ENCODE measurements at places on chromosomes 4 and X.

DNA sequence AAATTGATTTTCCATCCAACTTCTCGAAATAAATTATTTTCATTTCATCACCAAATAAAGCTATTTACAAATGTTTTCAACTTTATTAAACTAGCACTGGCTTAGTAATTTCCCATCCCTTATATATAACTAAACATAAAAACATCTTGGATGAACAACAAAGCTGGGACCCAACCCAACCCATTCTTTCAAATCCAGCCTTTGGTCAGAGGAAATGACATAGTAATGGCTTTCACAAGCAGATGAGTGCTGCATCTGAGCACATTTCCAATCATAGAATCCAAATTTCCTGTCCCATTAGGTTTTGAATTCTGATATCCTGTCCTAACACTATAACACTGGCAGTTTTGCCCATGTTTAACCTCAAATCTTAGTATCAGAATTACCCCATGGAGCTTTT, 7.9 kb upstream of the EMCN start:
- DNase-seq: no peak

DNA sequence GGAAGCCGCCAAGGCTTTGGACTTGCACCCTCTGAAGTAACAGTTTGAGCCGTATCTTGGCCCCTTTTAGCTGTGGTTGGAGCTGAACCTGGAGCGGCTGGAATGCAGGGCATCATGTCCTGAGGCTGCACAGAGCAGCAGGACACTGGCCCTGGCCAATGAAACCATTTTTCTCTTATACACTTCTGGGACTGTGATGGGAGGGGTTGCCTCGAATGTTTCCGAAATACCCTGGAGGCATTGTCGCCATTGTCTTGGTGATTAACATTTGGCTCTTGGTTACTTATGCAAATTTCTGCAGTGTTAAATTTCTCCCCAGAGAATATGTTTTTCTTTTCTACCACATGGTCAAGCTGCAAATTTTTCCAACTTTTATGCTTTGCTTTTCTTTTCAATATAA, 137.2 kb downstream of the MAGEC1 start:
- DNase-seq: no peak

GRCh38 chrX:103442536-103442901, 66.2 kb downstream of the BEX3 start:
- DNase-seq: no peak

DNA sequence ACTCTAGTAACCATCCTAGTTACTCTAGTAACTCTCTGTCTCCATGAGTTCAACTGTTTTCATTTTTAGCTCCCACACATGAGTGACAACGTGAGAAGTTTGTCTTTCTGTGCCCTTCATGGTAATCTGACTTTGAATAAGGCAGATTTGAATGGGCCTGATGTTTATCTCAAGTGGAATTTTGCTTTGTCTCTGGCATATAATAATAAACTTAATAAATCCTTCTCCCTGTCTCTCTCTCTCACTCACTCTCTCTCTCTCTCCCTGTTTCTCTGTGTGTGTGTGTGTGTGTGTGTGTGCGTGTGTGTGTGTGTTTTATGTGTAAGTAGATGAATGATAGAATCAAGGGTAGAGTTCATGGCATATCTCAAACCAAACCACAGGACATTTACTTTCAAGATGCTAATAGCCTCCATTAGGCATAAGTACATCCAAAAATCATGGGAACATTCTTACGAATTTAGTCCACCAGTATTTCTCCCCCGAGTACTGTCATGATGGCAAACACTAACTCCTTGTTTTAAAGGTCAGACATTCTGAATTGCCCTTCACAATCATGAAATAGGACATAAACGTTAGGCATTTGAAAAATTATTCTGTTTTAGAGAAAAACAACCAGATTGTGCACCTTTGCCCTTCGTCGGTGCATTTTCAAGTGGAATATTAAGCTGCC, 193.1 kb downstream of the SPATA18 start:
- no peak for DNase-seq

DNA sequence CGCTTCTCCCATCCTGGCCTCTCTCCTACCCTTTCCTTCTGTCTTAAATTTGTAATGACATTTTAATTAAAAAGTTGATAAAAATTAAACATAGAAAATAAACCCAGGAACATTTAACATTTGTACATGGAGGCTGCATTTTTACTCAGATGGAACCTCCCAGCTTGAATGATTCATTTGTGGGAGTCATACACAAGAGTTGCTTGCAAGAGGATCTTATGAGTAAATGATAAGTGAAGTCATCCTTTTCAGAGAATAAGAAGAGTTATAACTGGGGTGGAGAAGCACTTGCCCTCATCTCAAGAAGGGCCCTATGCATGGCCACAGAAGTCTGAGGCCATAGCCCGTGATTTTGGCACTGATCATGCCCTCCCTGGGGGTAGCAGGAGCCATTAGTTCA, 482.9 kb upstream of the BOD1L1 start:
- DNase-seq: no peak

- no peak for DNase-seq
Observed at GRCh38 chrX:7286168-7286837, 138.3 kb upstream of the PUDP start.

DNA sequence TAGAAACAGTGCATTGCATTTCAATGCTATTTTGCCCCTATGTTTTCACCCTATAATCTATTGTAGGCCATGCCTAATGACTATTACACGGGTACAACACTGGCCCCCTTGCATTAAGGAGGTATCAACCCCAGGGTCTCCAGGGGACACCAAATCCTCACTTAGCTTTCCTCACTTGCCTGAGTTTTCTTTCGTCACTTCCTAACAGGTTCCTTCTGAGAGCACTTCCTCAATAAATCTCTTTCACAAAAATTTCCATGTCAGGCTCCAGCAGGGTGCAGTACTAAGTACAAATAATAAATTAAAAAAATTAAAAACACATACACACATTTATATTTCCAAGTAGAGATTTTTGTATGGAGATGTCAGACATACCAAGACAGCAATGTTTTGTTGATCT, 165.0 kb downstream of the RBM46 start:
- no peak for DNase-seq

Data from KBM-7 (cell line).